ENCODE measurements at places on chromosomes 2 and 18.

- DNase-seq, result no peak
Observed at GRCh38 chr2:109549016-109549590, 64.7 kb downstream of the SEPTIN10 start.

DNA sequence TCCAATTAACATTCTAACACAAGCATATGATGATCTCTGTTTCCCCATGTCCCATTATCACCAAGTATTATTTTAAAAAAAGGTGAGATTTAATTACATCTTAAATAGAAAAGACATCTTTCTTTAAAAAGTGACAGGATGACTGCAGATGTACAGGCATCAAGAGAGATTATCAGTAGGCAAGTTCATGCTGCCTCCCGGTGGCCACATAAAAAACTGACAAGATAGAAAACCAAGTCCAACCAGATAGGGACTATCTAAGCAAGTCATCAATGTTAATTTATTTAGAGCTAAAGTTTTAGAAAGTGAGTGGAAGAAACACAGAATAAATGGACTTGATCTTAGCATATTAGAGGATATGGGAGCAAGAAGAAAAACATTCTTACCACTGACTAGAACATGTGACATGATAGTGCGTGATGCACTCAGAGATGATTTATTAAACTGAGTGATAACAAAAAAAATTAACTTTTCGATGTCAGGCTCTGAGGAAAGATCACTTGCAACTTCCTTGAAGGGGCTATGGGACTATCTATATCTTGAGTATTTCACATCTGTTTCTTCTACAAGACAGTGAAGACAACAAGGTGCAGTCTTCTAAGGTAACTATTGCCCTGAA lies 5.4 kb upstream of the TDRD15 start:
- DNase-seq, result no peak

DNA sequence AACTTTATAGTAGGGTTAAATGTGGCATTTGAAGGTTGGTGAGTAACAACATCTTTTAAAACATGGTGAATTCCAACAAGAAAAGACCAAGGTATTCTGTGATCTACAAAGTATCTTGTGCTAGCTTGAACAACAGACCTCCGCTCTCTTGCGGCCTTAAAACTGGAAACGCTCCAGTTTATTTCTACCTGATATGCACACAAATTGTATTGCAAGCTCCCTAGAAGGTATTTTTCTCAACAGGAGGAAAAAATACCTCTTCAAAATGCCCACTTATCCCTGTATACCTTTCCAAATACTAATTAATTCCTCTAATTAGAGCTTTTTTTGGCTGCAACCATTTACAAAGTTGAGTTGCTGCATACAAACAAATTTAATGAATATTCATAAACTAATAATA lies 69.5 kb downstream of the KCNH7 start:
- no peak for DNase-seq

DNA sequence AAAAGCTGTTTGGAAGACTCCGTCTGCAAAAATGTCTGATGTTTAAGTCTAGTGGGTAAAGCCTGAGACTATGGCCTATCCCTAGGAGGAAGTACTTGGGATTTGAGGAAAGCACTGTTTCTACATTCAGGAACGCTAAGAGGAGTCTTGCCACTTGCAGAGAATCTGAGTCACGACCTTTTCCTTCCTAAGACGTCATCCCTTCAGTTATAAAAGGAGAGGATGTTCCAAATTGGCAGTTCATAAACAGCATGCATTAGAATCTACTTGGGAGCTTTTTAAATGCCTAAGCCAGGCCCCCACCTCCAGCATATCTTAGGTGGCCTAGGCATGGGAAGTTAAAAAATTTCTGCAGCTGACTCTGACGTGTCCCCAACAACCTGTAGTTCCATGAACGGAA lies 125.9 kb downstream of the TTC32 start:
- no peak for DNase-seq

GRCh38 chr2:73436019-73436418 lies 50.4 kb downstream of the ALMS1 start:
- no peak for DNase-seq

GRCh38 chr2:205496772-205497171 lies 185.5 kb upstream of the NRP2 start:
- no peak for DNase-seq

- no peak for DNase-seq
Observed at GRCh38 chr18:3236470-3236869, 11.1 kb upstream of the MYL12A start.

DNA sequence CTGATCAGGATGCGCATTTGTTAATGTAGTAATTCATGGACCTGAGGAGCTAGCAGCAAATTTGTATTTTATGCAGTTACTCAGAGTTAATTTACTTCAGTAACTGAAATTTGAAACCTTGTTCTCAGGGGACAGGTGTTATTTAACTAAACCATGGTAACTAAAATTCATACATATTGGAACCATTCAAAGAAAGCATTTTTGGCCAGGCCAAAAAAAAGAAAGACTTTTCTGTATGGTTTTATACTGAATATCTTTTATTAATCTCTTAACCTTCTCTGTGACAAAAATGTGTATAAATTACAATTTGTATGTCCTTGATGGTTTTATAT lies 4.4 kb upstream of the KLHL23 start:
- DNase-seq, result no peak

GRCh38 chr18:31825772-31826171 lies 65.1 kb upstream of the SLC25A52 start:
- DNase-seq, result no peak
